Activated naive CD4-positive, alpha-beta T cell treated with anti-CD3 and anti-CD28 coated beads for 36 hours (primary cell): ENCODE measurements at places on chromosomes 16 and 17. TPM values are rescaled to one million over a fixed set of nuclear protein-coding genes. Genes with fewer than 3 reads are reported as not detected.

DNA sequence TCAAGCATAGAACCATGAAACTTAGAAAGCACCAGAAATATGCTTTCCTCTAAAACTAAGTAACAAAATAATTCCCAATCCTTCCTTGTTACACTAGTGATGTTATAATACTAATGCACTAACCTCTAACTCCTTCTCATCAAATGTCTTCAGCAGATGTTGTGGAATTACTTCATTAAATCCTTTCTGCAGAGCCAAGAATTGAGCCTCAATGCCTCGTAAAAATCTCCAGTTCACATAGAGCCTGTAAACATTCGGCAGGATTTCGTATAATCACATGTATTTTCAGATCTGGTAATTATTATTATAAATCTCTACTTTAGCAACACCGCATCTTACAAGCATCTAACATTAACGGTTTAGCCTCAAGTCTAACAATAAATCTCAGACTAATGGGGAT, 44.7 kb downstream of the CEP95 start:
- no peaks in the 10 kb centered on the region for H3K27me3 ChIP-seq
- no peak overlapping the region for H3K27ac ChIP-seq
- peaks cover 2% of the 10 kb centered on the region for H3K36me3 ChIP-seq
- DNase-seq, result no peak
- H3K4me3 ChIP-seq, result no peak overlapping the region
- H3K4me1 ChIP-seq, result no peaks in the 10 kb centered on the region

GRCh38 chr16:64417711-64418227, 704.1 kb downstream of the CDH11 start:
- DNase-seq, result no peak
- H3K27me3 ChIP-seq, result no peaks in the 10 kb centered on the region
- H3K27ac ChIP-seq, result no peak overlapping the region
- no peaks in the 10 kb centered on the region for H3K4me1 ChIP-seq

DNA sequence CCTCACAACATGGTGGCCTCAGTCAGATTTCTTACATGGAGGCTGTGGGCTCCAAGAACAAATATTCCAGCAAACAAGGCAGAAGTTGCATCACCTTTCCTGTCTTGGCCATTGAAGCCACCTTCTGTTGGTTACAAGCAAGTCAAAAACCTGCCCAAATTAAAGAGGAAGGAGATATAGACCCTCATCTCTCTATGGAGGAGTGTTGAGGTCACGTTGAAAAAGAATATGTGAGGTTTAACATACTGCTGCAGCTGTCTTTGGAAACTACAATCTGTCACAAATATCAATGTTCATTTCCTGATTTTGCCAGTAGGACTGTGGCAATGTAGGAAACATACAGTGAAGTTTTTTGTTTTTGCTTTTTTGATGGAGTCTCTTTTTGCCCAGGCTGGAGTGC, 211.4 kb downstream of the COPRS start:
- H3K27ac ChIP-seq, result no peak overlapping the region
- no peaks in the 10 kb centered on the region for H3K4me1 ChIP-seq
- H3K36me3 ChIP-seq, result no peaks in the 10 kb centered on the region
- no peak for DNase-seq
- peaks cover 12% of the 10 kb centered on the region for H3K27me3 ChIP-seq
- no peak overlapping the region for H3K4me3 ChIP-seq

DNA sequence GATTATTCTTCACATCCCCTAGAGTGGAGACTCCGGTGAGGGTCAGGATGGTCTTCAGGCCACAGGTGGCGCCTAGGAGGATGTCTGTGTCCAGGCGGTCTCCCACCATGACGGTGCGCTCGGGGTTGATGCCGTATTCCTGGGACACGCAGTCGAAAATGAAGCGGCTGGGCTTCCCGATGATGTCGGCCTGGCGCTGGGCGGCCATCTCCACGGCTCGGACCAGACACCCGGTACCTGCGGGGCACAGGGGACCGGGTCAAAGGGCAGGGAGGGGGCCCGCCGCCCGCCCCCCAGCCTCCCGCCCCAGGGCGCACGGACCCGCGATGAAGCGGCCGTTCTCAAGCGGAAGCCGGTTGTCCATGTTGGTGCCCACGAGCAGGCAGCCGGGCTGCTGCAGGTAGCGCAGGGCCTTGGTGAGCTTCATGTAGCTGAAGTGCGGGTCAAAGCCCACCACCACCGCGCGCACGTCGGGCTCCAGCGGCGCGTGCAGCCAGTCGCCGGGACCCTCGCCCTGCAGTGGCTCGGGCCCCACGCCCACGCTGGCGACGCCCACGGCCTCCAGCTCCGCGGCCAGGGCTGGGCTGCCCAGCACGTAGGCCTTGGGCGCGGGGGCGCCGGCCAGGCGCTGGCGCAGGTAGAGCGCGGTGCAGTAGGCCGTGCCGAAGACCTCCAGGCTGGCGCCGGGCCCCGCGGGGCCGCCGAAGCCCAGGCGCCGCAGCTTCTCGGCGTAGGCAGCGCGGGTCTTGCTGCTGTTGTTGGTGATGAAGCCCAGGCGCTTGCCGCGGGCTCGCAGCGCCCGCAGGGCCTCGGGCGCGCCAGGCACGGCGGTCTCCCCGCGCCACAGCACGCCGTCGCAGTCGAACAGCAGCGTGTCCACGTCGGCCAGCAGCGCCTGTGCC, 572 bp downstream of the PGP start:
- H3K27ac ChIP-seq, result no peak overlapping the region
- peaks cover 13% of the 10 kb centered on the region for H3K36me3 ChIP-seq
- H3K4me3 ChIP-seq, result peak overlapping the region; percentile 73
- H3K4me1 ChIP-seq, result peaks cover 22% of the 10 kb centered on the region
- no peak for DNase-seq

DNA sequence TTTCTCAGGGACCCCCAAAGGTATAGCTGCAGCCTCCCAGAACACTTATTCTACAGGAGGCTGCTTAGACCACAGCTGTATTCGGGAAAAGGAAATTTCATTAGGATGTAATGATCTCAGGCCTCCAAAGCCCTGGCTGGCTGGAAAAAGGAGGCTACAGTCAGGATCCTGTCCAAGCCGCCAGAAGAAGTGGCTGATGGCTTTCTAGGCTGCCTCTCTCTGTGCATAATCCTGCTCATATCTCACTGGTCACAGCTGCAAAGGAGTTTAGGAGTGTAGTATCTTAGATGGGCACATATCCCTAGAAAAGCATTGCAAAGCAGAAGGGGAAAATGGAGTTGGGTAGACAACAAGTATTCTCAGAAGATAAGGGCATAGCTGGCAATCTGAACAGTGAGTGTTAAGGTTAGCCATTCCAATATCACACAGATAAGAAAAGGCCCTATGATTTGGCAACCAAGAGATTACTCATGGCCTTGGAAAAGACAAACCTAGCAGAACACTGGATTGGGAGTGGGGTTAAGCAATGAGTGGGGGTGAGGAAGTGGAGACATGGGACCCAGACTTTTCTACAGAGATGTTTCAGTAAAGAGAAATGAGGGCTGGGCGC, 26.0 kb upstream of the PRKCA start:
- no peak overlapping the region for H3K27ac ChIP-seq
- no peaks in the 10 kb centered on the region for H3K4me1 ChIP-seq
- no peak for DNase-seq
- no peaks in the 10 kb centered on the region for H3K27me3 ChIP-seq
- H3K4me3 ChIP-seq, result no peak overlapping the region

DNA sequence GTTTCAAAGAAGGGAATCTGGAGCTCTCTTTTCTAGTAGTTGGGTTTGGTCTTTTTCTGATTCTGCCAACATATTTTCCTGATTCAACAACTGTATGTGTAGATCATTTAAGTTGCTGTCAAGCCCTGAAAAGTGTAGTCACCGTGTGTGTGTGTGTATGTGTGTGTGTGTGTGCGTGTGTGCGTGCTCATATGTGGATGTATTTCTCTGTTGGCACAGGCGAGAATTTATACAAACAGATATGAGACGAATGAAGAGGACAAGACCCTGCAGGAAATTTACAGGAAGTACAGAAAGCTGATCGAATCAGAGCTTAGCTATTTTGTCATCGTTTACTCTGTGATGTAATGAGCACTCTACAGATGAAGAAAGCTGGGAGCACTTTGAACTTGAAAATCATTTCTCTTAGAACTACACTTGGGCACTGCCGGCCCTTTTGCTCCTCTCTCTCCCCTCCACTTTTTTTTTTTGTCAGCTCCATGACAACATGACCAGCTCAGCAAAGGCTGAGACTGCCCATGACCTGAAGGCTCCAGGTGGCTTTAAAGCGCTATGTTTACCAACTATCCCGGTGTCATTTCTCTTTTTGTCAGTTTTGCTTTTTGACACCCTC, 11.2 kb downstream of the FBXO39 start:
- H3K27me3 ChIP-seq, result peaks cover 40% of the 10 kb centered on the region
- no peaks in the 10 kb centered on the region for H3K36me3 ChIP-seq
- peaks cover 3% of the 10 kb centered on the region for H3K4me1 ChIP-seq

DNA sequence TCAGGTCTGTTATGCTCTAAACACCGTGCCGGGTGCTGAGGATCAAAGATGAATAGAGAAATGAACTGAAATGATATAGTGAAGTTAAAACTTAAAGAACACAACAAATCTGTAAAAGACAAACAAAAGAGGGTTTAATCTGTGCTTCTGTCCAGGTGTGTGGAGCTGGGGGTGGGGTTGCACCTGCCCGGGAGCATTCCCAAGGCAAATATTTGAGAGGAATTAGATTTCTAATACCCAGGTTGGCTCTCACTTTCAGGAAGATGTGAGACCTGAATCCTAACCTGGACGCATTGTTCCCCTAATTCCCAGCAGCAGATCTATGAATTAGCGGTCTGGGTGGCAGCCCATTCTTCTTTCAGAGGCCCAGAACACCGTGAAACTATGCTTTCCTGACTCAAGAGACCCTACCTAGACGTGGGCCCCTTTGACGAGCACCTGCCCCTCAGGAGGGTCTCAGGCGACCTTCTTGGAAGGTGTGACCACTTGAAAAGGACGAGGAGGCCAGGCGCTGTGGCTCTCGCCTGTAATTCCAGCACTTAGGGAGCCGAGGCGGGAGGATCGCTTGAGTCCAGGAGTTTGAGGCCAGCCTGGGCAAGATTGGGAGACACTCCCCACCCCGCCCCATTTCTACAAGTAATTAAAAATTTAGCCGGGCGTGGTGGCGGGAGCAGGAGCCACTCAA, 677 bp upstream of the RANGRF start:
- H3K27ac ChIP-seq, result peak overlapping the region; percentile 93
- no peaks in the 10 kb centered on the region for H3K27me3 ChIP-seq
- DNase-seq, result no peak
- peaks cover 9% of the 10 kb centered on the region for H3K36me3 ChIP-seq

The FADS6 gene
- not detected for total RNA-seq
